NCI-H460 (cell line): ENCODE measurements at places on chromosomes 1 and 21.

GRCh38 chr21:42360317-42360716 lies 6.0 kb downstream of the TFF1 start:
- DNase-seq, result no peak

DNA sequence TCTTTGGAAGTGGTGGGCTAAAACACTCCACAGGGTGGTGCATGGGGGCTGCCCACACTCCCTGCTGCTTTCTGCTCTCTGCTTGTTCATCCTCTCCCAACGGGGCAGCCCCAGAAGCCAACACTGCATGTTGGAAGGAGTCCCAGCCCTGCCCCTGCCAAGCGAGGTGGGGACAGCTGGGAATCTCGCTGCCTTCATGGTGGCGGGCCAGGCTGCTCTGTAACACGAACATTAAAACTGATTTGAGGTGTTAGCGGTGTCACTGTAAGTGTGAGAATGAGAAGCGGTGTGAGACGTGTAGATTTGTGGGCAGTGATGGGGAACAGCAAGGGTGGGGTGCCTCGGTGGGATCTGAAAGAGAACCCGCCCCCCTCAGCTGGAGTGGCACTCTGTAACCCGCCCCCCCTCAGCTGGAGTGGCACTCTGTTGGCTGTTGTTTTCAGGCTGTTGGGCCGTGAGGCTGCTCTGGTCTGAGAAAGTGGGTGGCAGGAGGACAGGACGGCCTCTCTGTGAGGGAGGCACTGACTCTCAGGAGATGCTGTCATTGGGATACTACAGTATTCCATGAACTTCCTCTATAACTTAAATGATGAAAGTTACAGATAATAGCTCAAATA lies 80.9 kb downstream of the PCBP3 start:
- no peak for DNase-seq

DNA sequence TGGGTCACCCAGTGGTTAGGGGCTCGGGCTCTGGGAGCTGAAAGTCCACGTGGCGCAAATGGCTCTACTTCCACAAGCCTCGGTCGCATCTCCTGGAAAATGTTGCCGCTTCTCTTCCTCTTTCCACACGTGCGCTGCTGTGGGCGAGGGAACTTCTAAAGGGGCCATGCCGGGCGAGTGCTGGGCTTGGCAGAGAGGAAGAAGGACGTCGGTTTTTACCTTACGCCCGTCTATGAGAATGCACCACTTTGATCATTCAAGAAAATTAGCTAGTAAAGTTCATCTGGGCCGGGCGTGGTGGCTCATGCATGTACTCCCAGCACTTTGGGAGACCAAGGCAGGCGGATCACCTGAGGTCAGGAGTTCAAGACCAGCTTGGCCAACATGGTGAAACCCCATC lies 10.4 kb downstream of the SLC45A1 start:
- DNase-seq, result no peak

DNA sequence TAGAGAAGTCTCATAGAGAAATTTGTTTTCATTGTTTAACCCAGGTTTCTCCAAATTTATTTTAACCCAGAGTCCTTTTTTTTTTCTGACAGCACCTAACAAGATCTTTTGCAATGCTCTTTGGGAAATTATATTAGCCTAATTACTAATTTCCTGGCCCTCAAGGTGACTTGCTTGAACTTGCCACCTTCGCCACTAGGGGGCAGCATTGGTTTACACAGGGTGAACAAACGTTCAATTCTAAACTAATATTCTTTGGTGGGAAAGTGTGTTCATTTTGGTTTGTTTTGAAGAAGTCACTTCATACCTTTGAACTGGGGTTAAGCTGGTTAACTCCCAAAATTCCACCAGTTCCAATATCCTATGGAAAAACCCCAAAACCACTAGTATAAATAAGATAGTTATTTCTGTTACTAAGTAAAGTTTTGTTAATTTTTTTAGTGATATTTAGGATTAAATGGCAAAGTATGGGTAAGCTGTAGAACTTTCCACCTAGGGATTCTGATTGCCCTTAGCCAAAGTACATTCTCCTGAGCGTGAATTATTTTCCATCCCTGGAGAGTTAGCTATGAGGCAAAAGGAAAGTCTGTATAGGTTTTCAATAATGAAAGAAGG lies 13.0 kb downstream of the CCDC190 start:
- DNase-seq, result peak; percentile 77

GRCh38 chr1:113325022-113325421 lies 65.3 kb upstream of the MAGI3 start:
- peak; percentile 59 for DNase-seq

- no peak for DNase-seq
Observed at GRCh38 chr1:7558921-7559869, 211.9 kb upstream of the VAMP3 start.

- no peak for DNase-seq
Observed at GRCh38 chr1:168473126-168473525, 70.7 kb downstream of the XCL2 start.

DNA sequence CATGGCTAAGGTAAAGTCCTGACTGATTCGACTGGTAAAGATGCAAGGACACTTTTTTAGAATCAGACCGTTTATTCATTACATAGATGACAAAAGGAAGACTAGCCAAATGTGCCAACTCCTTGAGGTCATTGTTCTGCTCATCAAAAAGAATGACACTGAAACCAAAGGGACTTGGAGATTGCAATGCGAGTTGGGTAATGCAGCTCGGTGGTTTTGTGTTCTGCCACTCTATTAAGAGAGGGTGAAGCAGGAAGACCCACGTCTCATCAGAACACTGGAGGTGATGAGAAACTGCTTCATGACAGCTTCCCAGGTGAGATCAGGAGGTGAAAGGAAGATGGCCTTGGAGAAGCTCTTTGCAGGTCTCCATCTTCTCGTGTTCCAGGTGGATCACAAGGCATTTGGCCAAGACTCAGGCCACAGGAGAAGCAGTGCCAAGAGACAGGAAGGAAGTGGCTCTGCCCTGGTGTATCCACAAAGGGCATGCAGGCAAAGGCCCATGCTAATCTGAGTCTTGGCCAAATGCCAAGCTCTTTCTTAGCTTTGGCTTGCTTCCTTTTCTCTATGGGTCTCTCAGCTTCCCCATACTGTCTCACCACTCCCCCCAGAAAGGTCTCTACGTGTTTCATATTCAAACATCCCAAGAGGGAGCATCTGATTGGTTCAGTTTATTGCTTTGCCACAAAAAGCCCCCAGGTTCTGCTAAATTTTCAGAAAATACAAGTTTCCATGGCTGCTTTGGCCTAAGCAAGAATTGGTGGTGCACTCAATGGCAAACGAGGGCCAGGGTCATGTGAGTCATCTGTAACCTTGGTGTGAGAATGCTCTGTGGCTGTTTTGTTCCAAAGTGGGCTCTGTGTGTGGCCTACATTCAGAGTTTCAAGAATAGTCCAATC lies 5.7 kb upstream of the CCT8 start:
- no peak for DNase-seq

DNA sequence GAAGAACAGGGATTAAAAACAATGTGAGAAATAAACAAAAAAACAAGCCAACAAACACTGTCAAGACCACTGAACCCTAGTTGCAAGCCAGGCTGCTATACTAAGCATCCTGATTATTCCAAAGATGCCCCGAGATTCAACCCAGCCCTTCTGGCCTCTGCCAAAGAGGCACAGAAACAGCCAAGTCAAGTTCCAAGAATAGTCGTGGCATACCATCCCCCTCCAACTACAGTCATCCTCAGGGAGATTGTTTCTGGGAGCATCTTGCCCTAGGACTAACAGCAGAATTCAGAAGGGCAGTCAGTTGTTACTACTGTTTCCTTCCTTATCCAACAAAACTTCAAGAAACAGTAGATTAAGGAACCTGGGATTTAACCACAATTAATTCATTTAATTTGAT lies 52.3 kb downstream of the ABL2 start:
- no peak for DNase-seq

GRCh38 chr21:34148419-34148804 lies 75.0 kb downstream of the MRPS6 start:
- DNase-seq, result no peak

DNA sequence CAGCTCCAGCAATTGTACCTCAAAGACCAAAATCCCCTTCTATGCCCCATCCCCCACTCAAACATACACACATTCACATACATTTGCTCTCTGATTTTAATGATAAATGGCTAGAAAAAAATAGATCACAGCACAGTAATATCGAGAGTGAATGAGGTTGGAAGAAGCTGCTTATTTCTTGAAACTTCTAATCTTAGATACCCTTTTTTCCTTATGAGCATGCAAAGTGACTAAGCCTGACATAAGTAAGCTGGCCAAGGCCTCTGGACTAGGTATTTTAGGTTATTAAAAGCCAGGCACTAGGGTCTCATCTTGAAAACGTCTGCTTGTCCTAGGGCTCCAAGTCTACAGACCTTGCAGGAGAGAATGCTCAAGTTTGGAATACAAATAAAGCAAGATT lies 133.6 kb downstream of the TGFBR3 start:
- no peak for DNase-seq

GRCh38 chr1:94084547-94084946 lies 36.4 kb downstream of the ABCA4 start:
- no peak for DNase-seq

- no peak for DNase-seq
Observed at GRCh38 chr21:46205166-46205565, 20.9 kb upstream of the SPATC1L start.

DNA sequence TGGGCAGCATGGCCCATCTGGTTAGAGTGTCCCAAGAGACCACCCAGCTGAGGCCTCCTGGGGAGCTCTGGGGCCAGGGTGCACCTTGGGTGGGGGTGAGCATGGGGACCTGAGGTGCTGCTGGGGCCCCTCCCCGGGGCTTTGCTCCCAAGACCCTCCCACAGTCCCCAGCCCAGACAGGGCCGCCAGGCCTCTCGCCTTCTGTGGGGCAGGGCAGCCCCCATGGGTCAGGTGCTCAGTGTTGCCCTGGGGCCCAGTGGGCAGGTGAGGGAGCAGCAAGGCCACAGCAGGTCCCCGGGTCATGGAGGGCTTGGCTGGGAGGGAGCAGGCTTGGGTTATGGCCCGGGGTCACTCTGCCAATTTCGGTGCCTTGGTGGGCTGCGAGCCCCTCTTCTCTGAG lies 24.5 kb upstream of the PEX10 start:
- DNase-seq, result no peak

- no peak for DNase-seq
Observed at GRCh38 chr1:50066806-50067205, 41.9 kb upstream of the ELAVL4 start.

GRCh38 chr1:230465691-230466090 lies 39.6 kb upstream of the PGBD5 start:
- DNase-seq, result no peak

GRCh38 chr1:114177282-114177681 lies 23.6 kb upstream of the SYT6 start:
- no peak for DNase-seq

GRCh38 chr1:60621368-60621851 lies 461.0 kb upstream of the NFIA start:
- no peak for DNase-seq

DNA sequence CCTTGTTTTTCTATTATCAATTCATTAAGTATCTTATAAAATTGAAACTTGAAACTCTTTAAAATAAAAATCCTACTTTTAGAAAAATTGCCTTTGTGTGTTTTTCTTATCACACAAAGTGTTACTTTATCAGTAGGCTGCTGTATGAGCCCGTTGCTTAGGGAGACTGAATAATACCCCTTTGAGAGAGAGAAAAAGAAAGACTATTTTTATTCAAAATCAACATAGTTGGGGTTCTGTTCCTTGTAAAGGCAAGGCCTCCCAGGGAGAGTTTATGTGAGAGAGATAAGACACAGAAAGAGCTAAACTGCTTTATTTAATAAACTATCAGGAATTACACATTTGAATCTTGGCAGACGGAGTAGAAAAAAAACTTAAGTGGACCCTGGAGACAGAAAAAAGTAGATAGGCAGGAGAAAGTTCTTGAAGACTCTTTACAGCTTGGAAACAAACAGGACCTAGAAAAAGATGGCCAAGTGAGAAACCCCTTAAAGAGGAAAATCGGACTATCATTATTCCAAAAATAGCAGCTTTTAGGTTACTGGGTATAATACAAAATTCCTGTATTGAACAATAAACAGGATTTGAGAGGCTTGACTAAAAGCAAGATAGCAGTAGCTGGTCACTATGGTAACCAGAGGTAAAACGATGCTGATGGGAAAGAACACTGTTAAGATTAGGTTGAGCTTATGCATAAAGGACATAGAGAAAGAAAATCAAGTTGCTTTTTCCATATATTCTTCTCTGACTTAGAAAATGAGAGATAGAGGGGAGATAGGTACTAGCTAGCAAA lies 170.9 kb downstream of the LRRC7 start:
- no peak for DNase-seq

- no peak for DNase-seq
Observed at GRCh38 chr21:25501996-25502665, 105.2 kb downstream of the MRPL39 start.

DNA sequence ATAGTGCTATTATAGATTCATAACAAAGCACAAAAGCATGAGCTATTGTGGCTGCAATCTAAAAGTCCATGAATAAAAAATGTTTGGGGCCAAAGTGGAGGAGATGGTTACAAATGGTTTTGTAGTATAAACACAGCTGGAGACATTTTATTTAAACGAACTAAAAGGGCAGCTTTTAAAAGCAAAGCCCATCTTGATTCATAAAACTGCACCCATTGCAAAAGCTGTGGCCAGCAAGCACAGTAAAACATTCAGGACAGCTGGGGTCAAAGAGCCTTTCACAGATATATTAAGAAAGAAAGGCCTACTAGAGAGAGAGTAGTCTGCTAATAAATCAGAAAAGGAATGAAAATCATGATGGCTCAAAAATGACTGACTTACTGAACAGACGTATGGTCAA lies 520.8 kb downstream of the NUF2 start:
- DNase-seq, result no peak

- no peak for DNase-seq
Observed at GRCh38 chr1:185823467-185823866, 89.3 kb downstream of the HMCN1 start.

GRCh38 chr1:188719735-188720134 lies 1757.9 kb downstream of the BRINP3 start:
- DNase-seq, result no peak

DNA sequence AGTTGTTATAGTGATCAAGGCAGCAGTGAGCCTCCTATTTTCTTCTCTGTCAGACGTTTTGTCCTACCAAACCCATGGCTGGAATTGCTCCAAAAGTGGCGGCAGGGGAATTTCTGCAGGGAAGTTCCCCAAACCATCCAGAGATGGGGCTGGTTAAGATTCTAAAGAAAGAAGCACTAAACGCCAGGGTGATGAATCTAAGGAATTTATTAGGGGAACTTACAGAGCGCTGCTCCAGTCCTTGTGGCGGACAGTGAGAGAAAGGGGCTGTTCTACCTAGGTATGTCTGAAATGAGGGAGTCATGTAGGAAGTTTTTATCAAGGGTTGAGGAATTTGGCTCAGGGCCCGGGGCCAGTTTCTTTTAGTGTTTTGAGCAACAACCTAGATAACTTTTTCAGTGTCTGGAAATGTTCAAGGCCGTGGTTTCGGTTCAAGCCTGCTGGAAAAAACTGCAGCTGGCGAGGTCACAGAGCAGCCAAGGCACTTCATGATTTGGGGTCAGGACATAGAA lies 222.4 kb upstream of the B3GALT2 start:
- no peak for DNase-seq

GRCh38 chr1:67713057-67713846 lies 28.3 kb downstream of the GADD45A start:
- peak; percentile 47 for DNase-seq

DNA sequence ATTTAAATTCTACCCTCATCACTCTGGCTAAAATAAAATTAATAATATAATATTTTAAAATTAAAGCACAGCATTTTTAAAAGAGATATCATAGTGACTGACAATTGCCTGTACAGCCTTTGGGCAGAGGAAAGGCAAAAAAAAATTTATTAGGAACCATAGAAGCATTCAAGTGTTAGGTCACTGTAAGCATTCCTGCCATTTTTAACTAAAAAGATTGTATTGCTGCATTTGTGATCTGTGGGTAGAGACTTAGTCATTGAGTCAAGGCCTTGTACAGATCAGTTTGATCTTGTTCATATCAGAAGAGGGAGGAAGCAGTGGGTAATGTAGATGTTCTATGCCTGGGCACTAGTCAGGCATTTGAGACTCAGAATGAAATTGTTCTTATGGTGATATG lies 109.9 kb downstream of the LYPLAL1 start:
- DNase-seq, result no peak
